ENCODE measurements at places on chromosomes 7 and 10. TPM values are rescaled to one million over a fixed set of nuclear protein-coding genes. Genes with fewer than 3 reads are reported as not detected.

Gene ANKRD61
- not detected for total RNA-seq

Gene SPDYE6
- total RNA-seq, result not detected

Gene LRRC4
- total RNA-seq, result 10.4 TPM

Gene MMD2
- total RNA-seq, result 0.11 TPM

Gene WDFY4
- not detected for total RNA-seq

Gene IDI2
- total RNA-seq, result not detected

Gene NCF1
- 0.33 TPM for total RNA-seq

Gene ENTPD1
- total RNA-seq, result 1.9 TPM

Gene ACSM6
- total RNA-seq, result not detected

Gene NUP42
- total RNA-seq, result 36.5 TPM

Gene LOXL4
- total RNA-seq, result 0.18 TPM

Gene VWDE
- total RNA-seq, result 15.9 TPM

Gene CALCR
- total RNA-seq, result 0.44 TPM

Gene UBE2D1
- total RNA-seq, result 26.8 TPM

Gene GTPBP10
- total RNA-seq, result 20.3 TPM

Gene ZPBP
- total RNA-seq, result not detected

Gene ZNF365
- total RNA-seq, result 0.59 TPM

Gene ZDHHC6
- 35.2 TPM for total RNA-seq

Gene RNF32
- 0.83 TPM for total RNA-seq

Gene FAM241B
- 13.7 TPM for total RNA-seq

Gene GRB10
- 108 TPM for total RNA-seq

Gene NAT16
- total RNA-seq, result 0.50 TPM

Gene FKBP9
- total RNA-seq, result 17.7 TPM

Gene LBX1
- not detected for total RNA-seq

Gene RPEL1
- total RNA-seq, result 0.13 TPM

Gene TMEM176A
- total RNA-seq, result not detected

Gene PKD1L1
- 0.17 TPM for total RNA-seq

Gene GNAT3
- total RNA-seq, result not detected

Gene TSPAN15
- total RNA-seq, result 7.8 TPM

Gene AKR1E2
- total RNA-seq, result 2.5 TPM

Gene GBX1
- total RNA-seq, result not detected

Gene STEAP2
- total RNA-seq, result 6.7 TPM

Gene CABCOCO1
- total RNA-seq, result not detected

Gene ADCY1
- 21.6 TPM for total RNA-seq

Gene ANKRD30A
- total RNA-seq, result not detected

Gene HECW1
- 5.0 TPM for total RNA-seq

Gene POR
- 128 TPM for total RNA-seq

Gene ADARB2
- 0.87 TPM for total RNA-seq

Gene PVRIG
- 0.50 TPM for total RNA-seq

Gene CHST15
- total RNA-seq, result 8.7 TPM

Gene GSTO2
- 12.0 TPM for total RNA-seq

Gene CASD1
- total RNA-seq, result 19.4 TPM

Gene CYP3A4
- total RNA-seq, result not detected

Gene SPDYE1
- total RNA-seq, result not detected

Gene PCLO
- 2.8 TPM for total RNA-seq

Gene BICC1
- total RNA-seq, result 0.57 TPM

Gene ATRNL1
- total RNA-seq, result 9.3 TPM

Gene SYT15
- total RNA-seq, result 0.59 TPM

Gene CRYGN
- total RNA-seq, result 0.79 TPM

Gene CDK1
- total RNA-seq, result 75.2 TPM

Gene TMEM254
- 20.3 TPM for total RNA-seq

Gene ITIH5
- 1.1 TPM for total RNA-seq

Gene ZNF467
- 0.31 TPM for total RNA-seq

Gene ASIC3
- 1.7 TPM for total RNA-seq

Measured in H9 (cell line).